ENCODE measurements at places on chromosomes 11 and 22.

- H3K36me3 ChIP-seq = no peaks in the 10 kb centered on the region
- H3K27ac ChIP-seq = no peak overlapping the region
- no peak for DNase-seq
- H3K4me1 ChIP-seq = no peaks in the 10 kb centered on the region
These were observed 349.3 kb upstream of the B3GAT1 start for GRCh38 chr11:134761386-134761785.

DNA sequence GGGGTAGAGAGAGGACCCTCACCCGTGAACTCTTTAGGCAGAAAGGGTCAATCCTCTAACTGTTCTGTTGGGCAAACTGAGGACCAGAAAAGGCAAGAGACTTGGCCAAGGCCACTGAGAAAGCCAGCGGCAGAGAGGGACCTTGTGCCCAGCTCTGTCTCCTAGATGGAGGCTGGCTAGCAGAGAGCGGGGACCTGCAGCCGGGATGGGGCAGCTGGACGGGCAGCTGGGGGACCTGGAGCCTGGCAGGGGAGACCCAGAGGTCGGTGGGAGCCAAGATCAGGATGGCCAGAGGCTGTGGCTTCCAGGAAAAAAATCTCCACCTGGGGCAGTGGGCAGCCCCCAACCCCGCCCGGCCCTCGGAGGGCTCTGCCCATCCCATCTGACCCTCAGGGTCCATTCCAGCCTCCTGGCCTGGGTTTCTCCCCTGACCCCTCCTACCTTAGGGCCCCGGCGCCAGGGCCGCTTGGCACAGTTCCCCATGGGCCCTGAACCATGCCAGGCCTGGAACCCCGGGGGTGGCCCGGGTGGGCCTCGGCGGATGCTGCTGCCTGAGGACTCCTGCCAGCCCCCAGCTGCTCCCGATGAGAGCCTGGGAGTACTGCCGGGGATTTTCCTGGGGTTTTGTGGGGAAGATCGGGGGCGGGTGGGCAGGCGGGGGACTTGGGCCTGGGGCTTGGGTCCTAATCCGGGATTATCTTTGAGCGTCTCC, at the start of gene CABP2:
Gene CABP2, minus strand, starts transcription at position 603 of the 712 bp plus-strand sequence. Its CDS starts 120 bp downstream, at position 483.
- H3K4me3 ChIP-seq = no peak within 1 kb of the TSS
- H3K36me3 ChIP-seq = peaks cover 2% of the 10 kb centered on the region
- no peak for DNase-seq
- H3K27me3 ChIP-seq = peaks cover 4% of the 10 kb centered on the region

DNA sequence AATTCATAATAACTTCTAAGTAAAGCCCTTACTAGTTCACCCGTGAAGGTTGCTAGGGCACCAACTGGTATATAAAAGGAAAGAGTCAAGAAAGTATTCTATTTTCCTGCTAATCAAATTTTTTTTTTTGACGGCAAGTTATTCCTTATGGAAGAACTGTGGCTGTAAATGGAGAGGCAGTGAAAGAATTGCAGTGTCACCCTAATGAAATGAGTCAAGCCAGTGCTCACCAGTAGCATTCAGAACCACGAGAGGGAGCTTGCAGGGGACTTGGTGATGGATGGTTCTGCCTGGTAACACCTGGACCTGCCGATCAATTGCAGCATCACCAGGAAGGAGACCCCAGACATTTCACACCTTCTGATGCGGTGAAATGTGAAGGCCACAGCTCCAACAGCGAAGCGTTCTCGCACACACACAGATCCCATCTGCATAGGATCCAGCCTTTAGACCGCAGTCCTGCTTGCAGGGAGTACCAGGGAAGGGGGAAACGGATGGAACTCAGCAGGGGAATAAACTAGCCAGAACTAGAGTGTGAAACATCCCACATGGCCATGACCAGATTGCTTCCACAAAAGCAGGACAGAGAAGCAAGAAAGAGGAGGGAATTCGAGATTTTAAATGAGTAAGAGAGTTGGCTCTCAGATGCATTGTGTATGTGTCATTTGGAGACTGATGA, 326.2 kb downstream of the TBC1D22A start:
- no peak for DNase-seq
- peaks cover 12% of the 10 kb centered on the region for H3K27me3 ChIP-seq
- H3K4me1 ChIP-seq = peaks cover 39% of the 10 kb centered on the region
- peak overlapping the region; percentile 75 for H3K27ac ChIP-seq
- peaks cover 12% of the 10 kb centered on the region for H3K36me3 ChIP-seq

DNA sequence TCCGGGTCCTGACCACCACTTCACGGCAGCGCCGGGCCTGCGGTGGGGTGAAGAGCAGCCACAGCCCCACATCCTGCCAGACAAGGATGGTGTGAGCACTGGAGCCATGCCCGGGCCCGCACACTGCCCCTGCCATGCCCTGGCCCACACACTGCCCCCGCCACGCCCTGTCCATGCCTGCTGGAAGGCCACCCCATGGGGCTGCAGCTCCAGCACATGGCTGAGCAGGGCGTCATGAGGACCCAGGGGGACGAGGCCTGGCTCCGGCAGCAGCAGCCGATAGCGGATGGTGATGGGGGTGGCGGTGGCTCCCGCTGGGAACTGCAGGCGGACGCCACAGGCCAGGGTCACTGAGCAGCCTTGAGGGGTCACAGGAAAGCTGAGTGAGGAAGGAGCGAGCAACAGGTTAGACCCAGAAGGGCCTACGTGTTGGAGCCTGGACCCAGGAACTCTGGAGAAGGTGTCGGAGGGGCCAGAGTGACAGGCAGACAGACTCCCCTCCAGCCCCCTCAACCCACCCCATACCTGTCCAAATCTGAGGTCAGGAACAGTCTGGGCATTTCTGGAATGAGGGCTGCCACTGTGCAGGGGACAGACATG, 2.9 kb downstream of the PIDD1 start:
- H3K27ac ChIP-seq = no peak overlapping the region
- no peak for DNase-seq

DNA sequence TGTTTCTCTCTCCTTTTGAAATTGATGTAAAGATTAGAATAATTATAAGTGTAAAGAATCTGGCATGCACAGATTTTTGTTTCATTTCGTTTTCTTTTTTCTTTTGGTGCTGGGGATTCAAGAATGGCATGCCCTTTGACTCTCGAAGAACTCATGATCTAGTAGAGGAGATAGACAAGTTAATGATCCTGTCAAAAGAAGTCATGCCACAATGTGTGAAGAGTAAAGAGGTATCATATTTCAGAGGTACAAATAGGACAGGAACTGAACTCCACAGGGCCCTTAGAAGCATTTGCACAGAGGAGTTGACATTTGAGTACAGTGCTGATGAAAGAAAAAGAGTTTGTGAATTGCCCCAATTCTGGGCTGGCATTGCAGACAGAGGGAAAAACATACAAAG, 708.0 kb upstream of the ARHGAP42 start:
- no peaks in the 10 kb centered on the region for H3K36me3 ChIP-seq
- H3K4me1 ChIP-seq = no peaks in the 10 kb centered on the region
- no peak overlapping the region for H3K4me3 ChIP-seq
- H3K27me3 ChIP-seq = no peaks in the 10 kb centered on the region
- DNase-seq = no peak

GRCh38 chr22:25282346-25282670, 62.9 kb downstream of the CRYBB2 start:
- no peaks in the 10 kb centered on the region for H3K36me3 ChIP-seq
- H3K27ac ChIP-seq = no peak overlapping the region
- peak overlapping the region; percentile 48 for H3K4me3 ChIP-seq
- DNase-seq = no peak
- peaks cover 75% of the 10 kb centered on the region for H3K27me3 ChIP-seq

GRCh38 chr11:70159627-70160570, 43.2 kb upstream of the FADD start:
- H3K4me3 ChIP-seq = no peak overlapping the region
- no peak for DNase-seq
- H3K36me3 ChIP-seq = no peaks in the 10 kb centered on the region
- H3K27ac ChIP-seq = no peak overlapping the region

DNA sequence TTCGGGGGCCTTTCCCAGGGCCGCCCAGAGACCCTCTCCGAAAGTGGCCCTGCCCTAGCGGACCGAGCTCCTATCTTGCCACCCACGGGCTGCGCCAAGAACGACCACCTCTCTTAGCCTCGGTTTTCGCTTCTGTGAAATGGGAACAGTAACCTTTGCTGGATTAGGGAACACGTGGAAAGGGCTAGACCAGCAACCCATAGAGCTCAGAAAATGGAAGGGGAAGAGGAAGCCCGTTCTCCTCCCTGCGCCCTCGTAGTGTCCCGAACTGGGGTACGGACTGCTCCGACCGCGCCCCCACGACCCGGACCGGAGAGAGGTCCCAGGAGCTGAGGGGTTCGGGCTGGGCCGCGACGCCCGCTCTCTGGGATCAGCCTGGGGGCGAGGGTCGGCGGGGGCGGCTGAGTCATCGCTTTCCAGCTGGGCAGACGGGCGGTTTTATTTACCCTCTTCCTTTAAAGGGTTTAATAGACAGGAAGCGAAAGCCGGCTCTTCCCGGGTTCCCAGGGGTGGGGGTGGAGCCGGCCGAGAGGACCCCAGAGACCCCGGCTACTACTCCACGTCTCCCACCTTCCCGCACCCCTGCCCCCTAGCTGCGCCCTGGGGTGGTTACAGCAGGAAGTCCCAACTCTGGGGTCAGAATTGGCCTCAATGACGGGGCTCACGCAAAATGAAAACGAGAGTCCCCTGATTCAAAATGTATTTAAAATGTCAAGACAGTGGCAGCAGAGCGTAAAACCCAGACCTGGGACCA, 907 bp upstream of the PHLDA2 start:
- no peak for DNase-seq
- peaks cover 15% of the 10 kb centered on the region for H3K4me1 ChIP-seq
- peak overlapping the region; percentile 63 for H3K4me3 ChIP-seq
- H3K36me3 ChIP-seq = no peaks in the 10 kb centered on the region

GRCh38 chr11:76856571-76856970, 4.1 kb upstream of the ACER3 start:
- no peak overlapping the region for H3K4me3 ChIP-seq
- no peaks in the 10 kb centered on the region for H3K36me3 ChIP-seq
- no peaks in the 10 kb centered on the region for H3K27me3 ChIP-seq
- H3K4me1 ChIP-seq = peaks cover 13% of the 10 kb centered on the region
- no peak overlapping the region for H3K27ac ChIP-seq

GRCh38 chr11:110896358-110896757, 184.1 kb upstream of the ARHGAP20 start:
- H3K4me1 ChIP-seq = peaks cover 5% of the 10 kb centered on the region
- H3K27me3 ChIP-seq = no peaks in the 10 kb centered on the region
- no peaks in the 10 kb centered on the region for H3K36me3 ChIP-seq
- no peak for DNase-seq

- no peaks in the 10 kb centered on the region for H3K36me3 ChIP-seq
- H3K27ac ChIP-seq = no peak overlapping the region
- peaks cover 41% of the 10 kb centered on the region for H3K27me3 ChIP-seq
- no peak for DNase-seq
- H3K4me3 ChIP-seq = no peak overlapping the region
These were observed 18.0 kb upstream of the EIF3D start for GRCh38 chr22:36546932-36547331.

GRCh38 chr11:69604055-69604454, 36.9 kb upstream of the CCND1 start:
- H3K4me3 ChIP-seq = no peak overlapping the region
- H3K27me3 ChIP-seq = no peaks in the 10 kb centered on the region

DNA sequence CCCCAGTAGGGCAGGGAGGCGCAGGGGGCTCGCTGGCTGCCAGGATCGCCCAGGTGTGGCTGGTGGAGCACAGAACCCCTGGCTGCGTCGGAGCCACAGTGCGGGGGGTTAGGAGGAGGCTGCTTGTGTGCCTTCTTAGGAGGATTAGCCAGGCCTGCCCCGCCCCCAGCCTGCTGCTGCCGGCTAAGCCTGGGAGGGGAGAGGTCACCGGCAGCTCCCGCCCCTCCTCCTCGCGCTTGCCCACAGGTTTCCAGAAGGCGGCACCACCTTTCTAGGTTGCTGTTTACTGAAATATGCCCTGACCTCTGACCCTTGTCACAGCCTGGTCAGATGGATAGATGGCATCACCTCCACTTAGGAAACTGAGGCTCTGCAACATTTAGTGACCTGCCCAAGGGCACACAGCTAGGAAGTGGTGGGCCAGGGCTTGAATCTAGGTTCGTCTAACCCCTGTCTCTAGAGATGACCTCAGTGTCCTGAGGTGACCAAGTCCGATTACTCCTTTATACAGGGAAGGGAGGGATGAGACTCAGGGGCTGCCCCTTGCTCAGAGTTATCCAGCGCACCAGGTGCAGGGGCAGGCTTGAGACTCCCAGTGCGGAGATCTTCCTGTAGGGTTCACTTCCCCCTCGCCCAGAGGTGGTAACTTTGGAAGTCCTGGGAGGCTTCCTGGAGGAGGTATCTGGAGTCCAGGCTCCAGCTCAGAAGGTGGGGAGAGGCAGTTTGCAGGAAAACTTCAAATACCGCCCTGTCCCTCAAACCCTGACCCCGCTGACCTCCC, 44.0 kb downstream of the MYO7A start:
- no peak overlapping the region for H3K27ac ChIP-seq
- DNase-seq = peak; percentile 38
- H3K4me3 ChIP-seq = no peak overlapping the region
- H3K27me3 ChIP-seq = no peaks in the 10 kb centered on the region

DNA sequence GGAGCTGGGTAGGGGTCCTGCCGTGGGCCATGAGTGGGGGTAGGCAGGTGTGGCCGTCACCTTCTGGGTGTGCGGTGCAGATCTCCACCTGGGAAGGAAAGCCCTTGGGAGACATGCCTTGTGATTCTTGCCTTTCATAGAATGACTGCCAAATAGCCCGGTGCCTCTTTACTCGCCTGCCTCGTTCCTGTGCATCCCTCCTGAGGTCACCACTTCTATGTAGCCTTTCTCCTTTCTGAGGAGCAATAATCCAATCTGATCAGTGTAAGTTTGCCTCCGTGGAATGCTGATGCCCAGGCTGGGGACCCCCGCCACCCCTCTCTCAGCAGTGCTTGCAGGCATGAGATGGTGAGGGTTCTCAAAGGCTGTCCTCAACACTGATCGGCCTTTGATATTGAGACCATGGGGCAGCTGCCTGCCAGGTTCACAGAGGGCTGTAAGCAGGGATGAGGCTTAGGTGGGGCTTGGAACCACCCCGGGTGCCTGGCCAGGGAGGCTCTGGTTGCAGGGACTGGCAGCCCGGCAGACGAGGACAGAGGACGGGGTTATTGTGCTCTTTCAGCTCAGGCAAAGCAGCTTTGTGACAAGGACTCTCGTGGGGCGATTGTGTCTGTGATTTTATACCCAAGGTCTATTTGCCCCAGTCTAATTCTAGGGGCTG, 86.1 kb upstream of the WNT7B start:
- no peaks in the 10 kb centered on the region for H3K36me3 ChIP-seq
- no peaks in the 10 kb centered on the region for H3K4me1 ChIP-seq
- DNase-seq = no peak
- no peak overlapping the region for H3K27ac ChIP-seq

DNA sequence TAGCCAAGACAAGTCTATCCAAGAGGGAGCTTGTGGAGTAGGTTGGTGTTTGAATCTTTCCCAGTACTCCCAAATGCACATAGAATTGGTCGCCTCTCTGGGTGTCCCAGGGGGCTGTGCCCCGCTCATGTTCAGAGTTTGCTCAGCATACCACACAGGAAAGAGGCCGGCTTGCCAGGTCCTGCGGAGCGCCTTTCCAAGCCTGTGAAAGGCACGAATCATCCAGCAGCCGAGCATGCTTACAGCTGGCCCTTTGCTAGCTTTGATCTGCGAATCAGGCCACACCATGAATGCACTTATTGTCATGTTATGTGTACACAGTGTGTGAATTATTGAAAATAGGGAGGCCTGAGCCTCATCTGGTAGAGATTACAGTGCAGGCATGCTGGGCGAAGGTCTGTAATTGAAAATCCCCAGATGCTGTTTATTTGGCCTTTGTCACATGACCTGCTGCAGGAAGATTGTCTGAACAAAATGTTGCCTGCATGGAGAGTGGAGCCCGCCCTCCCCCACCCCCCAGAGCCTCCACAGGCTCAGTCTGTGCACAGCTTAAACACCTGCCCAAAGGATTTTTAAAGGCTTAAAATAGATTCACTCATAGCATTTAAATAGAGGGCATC, 163.3 kb upstream of the RASSF10 start:
- no peaks in the 10 kb centered on the region for H3K36me3 ChIP-seq
- H3K27ac ChIP-seq = peak overlapping the region; percentile 94
- peaks cover 67% of the 10 kb centered on the region for H3K4me1 ChIP-seq
- H3K4me3 ChIP-seq = peak overlapping the region; percentile 84
